ENCODE measurements at places on chromosomes 12 and 14.

DNA sequence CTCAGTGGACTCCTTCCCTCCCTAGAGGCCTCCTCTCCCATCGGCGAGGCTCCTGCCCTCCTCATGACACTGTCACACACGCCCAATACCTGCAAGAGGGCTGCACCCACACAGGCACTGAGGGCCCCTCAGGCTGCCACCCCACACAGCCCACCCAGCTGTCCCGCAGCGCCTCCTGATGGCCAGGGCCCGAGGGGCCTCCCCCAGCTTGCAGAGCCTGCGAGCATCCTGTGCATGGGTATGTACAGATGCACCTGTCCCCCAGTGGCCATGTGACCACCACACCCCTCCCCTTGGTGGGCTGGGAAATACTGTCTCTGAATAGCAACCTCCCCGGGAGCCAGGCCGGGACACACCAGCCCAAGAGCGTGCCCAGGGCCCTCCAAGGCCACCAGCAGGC, 19.0 kb upstream of the NUDT14 start:
- DNase-seq: no peak

DNA sequence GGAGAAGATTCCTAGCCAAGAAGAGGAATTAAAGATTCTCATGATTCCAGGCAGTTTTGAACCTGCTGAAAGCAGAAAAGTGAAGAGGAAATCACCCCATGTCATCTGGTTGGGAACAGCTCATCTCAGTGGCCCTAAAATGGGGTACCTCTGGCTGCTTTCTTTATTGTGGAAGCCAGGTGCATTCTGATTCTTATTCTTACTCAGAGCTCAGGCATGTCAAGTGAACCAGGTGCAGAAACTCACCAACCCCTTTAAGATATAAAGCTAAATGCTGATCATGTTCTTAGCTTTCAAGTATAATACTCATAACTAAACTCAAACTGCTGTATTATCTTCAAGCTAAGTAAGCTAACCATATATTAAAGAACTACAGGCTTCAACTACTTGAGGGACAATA, 253.9 kb upstream of the ARID2 start:
- DNase-seq: no peak

GRCh38 chr12:123113026-123113425, 37.9 kb downstream of the PITPNM2 start:
- no peak for DNase-seq

DNA sequence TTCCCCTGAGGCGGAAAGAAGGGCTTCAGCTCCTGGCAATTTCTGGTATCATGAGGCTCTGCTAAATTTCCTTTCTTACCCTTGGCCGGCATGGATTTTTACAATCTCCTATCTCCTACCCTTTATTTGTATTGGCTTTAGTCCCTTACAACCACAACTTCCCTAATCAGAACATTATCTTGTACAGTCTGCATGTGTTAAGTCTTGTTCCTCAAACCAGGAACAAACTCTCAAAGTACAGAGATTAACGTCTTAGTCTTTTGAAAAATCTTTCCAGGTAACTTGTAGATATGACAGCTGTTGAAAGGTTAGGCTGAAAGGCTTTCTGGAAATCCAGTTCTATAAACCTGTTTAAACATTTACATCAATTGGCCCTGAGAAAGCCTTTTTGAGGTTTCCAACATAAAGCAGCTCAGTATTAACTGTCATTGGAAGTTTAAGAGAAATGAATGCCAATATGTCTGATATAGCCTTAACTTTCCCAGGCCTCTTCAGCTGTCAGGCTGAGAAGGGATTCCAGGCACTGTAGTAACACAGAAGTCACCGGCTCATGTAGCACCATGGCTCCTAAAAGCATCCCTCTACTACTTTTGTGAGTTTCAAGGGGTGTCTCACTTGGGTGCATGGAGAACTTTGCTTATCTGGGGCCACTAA, 360.5 kb downstream of the FUT8 start:
- DNase-seq: no peak

DNA sequence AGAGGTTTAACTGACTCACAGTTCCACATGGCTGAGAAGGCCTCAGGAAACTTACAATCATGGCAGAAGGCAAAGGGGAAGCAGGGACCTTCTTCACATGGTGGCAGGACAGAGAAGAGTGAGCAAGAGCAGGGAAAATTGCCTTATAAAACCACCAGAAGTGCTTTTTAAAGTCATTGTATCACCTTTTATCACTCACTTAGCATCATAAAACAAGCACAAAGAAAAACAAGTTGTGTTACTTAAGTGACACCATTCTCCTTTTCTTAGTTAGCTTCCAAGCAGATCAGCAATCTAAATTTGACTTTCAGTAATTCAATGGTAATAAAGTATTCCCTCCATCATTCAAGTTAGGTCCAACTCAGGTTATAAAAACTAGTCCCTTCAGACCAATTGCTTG, 28.5 kb downstream of the OSBPL8 start:
- no peak for DNase-seq

- DNase-seq: no peak
These were observed 359.8 kb downstream of the BTG1 start for GRCh38 chr12:91785655-91786498.

DNA sequence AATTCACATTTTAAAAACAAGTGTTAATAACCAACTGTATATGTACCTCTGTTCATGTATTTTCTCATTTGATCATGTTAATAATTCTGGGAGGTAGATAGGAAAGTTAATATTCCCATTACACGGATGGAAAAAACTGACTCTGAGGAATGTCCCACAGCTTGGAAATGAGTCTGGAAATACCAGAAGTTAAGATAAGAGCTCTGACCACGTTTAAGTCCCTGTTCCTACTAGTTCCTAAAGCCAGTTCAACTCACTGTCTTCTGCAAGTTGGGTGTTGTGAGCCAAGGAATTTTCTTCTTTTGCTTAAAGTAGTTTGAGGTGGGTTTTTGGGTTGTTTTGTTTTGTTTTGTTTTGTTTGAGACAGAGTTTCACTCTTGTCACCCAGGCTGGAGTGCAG, 104.5 kb downstream of the TMEM30B start:
- DNase-seq: no peak

DNA sequence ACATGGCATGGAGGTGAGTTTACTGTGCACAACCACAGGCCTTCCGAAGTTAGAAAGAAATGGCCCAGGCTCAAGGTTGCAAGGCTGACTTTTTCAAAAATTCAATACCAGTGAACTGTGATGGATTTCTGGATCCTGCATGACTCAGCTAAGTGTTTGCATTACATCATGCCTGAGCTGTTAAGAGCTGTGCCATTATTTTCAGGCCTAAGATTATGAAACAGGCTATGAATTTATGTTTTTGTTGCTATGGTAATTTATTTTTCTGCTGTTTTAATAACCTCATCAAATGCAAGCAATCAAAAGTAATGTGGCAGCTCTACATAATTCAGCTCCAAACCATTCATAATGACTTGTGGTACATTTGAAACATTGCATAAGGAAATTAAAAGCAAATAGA, 457.7 kb upstream of the TMEM132C start:
- no peak for DNase-seq

GRCh38 chr12:67331123-67331522, 62.0 kb downstream of the CAND1 start:
- no peak for DNase-seq

DNA sequence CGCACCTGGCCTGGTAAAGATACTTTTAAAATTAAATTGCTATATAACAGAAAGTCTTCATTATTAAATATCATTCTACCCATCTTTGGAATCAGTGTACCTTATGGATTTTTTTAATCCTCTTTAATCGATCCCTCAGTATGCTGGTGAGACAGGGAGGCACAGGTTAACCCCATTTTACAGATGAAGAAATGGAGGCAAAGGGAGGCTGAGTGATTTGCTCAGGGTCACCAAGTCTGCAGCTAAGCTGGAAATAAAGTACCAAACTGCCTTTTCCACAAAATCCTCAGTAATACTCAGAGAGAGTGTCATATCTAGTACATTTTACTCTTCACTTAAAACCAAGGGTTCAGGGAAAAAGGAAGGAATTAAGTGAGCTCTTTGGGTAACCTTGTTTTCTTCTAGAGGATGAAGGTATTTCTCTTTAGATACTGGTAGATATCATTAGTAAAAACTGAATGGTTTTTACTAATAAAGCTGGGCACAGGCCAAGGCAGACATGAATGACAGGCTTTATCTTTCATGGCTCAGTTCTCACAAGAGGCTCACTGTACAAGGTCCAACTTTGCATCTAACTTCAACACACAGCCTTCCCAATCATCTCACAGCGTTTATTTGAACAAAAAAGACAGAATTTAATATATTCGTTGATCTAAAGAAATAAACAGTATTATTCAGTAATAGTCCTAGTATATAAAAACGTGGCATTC, 35.3 kb upstream of the TTC7B start:
- no peak for DNase-seq

DNA sequence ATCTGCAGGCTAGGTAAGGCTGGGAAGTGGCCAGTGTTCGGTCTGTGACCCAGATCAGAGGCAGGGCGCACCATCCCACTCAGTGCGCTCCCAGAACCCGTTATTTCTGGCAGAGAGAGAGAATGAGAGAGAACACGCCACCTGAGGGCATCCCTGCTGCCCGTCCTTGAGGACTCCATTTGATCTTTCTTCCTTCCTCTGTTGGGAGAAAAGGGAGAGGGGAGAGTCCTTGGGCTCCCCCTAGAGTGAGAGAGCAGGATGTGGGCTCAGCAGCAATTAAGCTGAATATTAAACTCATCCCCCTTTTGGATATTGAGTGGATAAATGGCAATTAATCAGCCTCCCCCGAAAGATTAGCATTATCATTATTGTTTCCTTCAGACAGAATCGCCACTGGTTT, 70.6 kb downstream of the IFT43 start:
- DNase-seq: peak; percentile 31

DNA sequence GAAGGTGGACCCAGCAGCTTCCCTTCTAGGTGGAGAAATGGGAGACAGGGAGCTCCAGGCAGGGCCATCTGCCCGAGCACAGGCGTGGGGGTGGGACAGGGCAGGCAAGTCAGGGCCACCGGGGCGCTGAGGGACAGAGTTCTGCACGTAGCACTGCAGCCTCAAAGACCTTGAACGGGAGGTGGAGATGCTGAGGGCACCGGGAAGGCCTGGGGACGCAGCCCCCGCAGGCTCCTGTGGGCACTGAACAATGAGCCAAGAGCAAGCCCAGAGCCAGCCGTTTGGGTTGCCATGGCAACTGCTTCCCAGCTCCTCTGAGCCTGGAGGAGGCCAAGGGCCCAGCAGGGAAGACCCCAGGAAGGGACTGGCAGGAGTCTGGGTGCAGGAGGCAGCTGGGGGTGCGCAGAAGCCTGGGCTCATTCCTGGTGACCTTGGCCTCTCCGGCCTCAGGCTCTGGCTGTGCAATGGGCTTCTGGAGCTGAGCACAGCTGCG, 3.4 kb downstream of the LBHD2 start:
- DNase-seq: peak; percentile 38

DNA sequence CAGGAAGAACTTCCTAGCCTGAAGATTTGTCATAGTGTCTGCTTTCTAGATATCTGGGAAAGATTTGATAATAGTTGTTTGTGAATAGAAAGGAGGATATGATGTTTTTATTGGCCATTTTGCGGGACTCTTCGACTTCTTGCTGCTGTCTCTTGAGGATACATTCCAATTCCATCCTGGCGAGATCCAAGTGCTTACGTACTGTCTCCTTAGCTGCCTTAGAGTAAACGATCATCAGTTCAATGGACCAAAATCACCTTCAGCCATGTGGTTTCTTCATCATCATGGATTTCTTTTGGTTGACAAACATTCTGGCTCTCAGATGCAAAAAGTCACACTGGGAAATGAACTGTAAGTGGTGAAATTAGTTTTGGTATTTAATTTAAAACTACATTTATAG, 82.7 kb upstream of the SCN8A start:
- DNase-seq: no peak

GRCh38 chr12:104057771-104058197, 6.5 kb upstream of the HCFC2 start:
- peak; percentile 65 for DNase-seq

DNA sequence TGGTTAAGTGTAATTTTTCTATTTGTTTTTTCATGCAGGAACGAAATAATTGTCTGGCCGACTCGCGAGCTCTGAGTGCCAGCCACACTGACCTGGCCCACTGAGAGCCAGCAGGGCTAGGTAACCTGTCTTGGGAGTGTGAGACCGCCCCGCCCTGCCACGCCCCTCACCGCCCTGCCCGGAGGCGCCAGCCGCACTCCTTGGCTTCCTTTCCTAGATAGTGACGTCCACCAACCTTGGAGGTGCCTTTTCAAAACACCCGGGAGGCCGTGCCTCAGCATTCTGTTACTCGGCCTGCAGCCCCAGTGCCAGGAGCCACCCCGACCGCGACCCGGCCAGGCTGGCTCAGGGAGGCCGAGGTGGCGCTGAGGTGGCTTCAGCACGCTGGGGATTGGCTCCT, 21.7 kb downstream of the XRCC3 start:
- no peak for DNase-seq

DNA sequence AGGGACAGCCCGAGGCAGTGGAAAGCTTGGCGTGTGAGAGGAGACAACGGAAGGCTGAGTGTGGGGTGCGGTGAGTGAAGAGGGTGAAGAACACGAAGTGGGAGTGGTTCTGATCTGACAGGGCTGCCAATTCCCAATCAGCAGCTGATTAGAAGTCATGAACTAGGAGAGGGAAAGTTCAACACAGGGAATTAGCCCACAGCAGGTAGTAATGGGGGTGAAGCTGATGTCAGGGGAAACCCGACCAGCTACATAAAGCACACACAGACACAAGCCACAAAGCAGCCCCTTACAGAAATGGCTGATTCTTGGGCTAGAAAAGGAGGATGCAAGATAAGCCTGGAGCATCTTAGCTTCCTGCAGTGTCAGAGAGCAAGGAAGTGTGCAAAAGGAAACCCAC, 47.5 kb upstream of the TCL1A start:
- DNase-seq: no peak

GRCh38 chr12:51672334-51672733, 81.3 kb downstream of the SCN8A start:
- DNase-seq: no peak

DNA sequence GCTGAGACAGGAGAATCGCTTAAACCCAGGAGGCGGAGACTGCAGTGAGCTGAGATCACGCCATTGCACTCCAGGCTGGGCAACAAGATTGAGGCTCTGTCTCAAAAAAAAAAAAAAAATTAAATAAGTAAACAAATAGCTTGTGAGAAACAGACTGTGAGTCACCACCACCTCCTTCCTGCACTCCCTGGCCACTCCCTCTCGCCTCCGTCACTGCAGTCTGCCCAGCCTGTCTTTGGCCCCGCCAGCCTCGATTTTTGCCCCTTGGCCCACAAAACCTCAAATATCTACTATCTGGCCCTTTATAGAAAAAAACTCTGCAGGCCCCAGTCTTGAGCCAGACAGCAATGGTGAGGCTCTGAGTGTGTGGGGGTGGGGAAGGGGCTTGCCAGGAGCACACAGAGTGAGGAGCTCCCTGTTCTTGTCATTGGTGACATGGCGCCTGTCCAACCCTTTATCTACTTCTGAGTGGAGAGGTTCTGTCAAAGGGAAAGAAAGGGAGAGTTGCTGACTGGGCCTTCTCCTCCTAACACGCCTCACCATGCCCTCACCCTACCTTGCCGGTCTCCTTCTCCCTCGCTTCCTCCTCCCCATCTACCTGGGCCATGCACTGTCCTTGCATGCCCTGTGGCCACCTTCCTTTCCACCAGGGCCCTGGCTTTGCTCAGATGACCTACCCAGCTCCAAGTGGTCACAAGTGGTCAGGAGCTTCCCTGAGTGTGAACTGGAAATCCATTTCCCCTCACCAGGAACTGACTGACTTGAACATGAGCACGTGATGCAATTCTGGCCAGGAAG, 22.1 kb downstream of the LGMN start:
- DNase-seq: no peak
